Left colon (tissue), 2 donors: ENCODE measurements at places on chromosomes 13 and 19.

- DNase-seq, result peak; percentile 80
These were observed 665 bp downstream of the GPX4 start for GRCh38 chr19:1104311-1105007.

GRCh38 chr13:76825430-76825829 is 60.8 kb downstream of the KCTD12 start:
- no peak for DNase-seq

- DNase-seq, result no peak
These were observed 1.0 kb downstream of the SPPL2B start for GRCh38 chr19:2329501-2329916.

- DNase-seq, result no peak
These were observed at the start of gene ZNF729 for GRCh38 chr19:22286151-22286810. TSS of gene ZNF729 (plus strand) at chr19:22286441. CDS start at chr19:22286526, 85 bp downstream.

DNA sequence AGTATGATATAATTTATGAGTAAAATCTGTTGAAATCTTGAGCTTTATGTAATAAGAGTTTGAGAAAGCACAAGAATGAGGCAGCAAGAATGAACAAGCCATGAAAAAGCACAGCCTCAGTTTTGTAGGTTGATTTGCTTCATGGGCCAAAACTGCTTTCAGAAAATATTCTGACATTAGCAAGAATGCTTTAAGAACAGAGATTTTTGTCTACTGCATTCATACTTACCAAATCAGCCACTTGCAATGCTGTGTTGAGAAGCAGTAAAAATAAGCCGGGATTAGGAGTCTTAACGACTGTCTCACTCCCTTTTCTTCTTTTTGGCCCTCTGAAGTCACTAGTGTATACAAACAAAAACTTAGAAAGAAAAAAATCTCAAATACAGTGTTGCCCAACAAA is 114.5 kb downstream of the POSTN start:
- no peak for DNase-seq
